Stimulated activated CD8-positive, alpha-beta memory T cell treated with anti-CD3 and anti-CD28 coated beads, Interleukin-4, amount 100 ng/mL, for 24 hours (primary cell): ENCODE measurements at places on chromosomes 3 and 15.

DNA sequence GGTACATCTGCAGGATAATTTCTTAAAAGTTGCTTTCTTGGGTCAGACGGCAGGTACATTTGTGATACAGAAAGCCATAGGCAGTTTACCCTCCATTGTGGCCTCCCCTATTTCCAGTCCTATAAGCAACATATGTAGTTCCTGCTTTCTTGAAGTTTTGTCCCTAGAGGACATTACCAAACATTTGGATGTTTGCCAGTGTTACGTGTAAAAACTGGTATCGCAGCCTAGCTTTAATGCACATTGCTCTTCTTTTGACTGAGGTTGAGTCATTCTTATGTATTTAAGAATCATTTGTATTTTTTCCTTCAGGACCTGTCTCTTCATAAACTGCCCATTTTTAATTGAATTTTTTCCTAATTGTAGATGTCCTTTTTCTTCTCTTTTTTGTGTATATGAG, 114.3 kb downstream of the DIPK2A start:
- DNase-seq, result no peak

- DNase-seq, result no peak
Observed at GRCh38 chr3:143731776-143732175, 116.5 kb downstream of the SLC9A9 start.

- DNase-seq, result no peak
Observed at GRCh38 chr3:119469418-119470189, 841 bp downstream of the POGLUT1 start.

DNA sequence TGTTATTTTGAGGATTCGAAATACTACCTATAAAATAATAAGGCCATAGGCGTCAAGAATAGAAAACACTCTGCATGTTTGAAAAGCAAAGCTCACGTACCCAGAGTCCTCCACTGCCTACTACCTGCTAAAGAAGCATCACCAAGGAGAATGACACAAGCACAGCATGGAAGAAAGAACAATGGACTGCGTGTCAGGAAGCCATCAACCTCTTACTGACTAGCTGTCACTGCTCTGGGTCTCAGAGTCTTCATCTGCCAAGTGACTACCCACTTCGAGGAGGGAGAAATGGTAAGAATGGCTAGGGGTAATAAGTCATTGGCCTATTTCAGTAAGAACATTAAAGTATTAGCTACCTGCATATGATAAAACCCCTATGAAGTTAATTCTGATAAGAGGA, 49.4 kb downstream of the CLASP2 start:
- DNase-seq, result no peak

DNA sequence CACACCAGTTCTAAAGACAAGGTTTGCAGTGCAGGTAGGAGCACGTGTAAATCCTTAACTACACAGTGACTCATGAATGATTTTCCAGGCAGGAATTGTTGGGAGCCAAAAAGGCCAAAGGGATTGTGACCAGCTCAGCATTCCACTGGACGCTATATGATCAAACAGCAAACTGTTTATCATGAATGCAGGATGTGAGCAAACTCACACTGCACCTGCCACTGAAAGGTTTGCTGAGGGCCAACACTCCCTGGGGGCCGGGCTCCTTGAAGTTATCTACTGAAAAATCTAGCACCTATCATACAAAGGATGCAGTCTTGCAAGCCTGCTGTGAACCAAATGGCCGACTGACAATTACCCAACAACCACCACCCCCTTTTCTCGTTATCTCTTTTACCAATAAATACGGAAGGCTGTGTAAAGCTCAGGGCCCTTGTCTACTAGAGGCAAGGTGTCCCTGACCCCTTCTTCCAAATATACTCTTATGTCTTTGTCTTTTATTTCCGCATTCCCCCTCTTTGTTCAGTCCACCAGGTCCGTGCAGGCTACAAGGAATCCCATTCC, 11.5 kb upstream of the DNASE1L3 start:
- no peak for DNase-seq

- no peak for DNase-seq
Observed at GRCh38 chr3:144028798-144029411, 57.3 kb downstream of the DIPK2A start.

- DNase-seq, result no peak
Observed at GRCh38 chr3:158456114-158456513, 114.9 kb upstream of the MLF1 start.

DNA sequence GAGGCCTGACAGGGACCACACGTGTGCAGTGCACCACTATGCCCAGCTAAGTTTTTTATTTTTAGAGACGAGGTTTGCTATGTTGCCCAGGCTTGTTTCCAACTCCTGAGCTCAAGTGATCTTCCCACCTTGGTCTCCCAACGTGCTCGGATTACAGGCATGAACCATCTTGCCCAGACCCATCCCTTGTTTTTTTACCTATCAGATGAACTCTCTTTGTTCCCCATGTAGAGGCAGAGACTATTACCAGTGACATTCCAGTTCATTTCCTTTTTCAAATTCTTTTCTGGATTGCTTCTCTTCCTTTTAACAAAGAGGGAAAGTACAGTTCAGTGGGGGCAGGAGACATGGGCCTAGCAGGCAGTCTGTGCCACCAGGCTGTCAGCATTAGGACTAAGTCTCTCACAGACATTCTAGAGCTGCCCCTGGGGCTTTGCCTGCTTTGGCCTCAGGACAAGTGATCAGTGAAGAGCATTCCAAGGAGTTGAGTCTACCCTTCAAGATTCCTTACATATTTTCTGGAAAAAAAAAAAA, 103.5 kb upstream of the SLC7A14 start:
- DNase-seq, result no peak

DNA sequence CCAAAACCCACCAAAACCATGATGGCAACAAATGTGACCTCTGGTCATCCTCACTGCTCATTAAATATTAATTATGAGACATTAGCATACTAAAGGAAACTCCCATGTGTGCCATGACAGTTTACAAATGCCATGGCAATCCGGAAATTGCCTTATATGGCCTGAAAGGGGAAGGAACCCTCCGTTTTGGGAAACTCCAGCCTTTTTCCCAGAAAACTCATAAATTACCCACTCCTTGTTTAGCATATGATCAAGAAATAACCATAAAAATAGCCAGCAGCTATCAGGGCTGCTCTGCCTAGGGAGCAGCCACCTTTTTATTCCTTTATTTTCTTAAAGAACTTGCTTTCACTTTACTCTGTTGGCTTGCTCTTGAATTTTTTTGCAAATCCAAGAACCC, 992.7 kb downstream of the NTRK3 start:
- no peak for DNase-seq

DNA sequence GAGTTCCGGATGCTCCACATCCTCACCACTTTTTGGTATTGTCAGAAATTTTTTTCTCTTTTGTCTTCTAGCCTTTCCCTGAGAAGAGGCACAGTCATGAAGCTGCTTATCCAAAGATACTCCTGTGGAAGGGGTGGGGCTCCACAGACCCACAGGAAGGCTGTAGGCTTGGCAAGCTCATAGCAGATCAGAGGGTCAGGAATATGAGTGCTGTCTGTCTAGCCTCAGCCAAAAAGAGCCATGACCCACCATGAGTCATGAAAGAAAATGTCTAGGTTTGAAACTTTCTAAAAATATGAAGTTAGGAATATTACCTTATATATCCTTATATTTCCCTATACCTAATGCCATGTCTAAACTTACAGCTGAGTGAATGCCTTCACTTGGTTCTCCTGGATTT, 118.2 kb upstream of the THBS1 start:
- DNase-seq, result no peak

DNA sequence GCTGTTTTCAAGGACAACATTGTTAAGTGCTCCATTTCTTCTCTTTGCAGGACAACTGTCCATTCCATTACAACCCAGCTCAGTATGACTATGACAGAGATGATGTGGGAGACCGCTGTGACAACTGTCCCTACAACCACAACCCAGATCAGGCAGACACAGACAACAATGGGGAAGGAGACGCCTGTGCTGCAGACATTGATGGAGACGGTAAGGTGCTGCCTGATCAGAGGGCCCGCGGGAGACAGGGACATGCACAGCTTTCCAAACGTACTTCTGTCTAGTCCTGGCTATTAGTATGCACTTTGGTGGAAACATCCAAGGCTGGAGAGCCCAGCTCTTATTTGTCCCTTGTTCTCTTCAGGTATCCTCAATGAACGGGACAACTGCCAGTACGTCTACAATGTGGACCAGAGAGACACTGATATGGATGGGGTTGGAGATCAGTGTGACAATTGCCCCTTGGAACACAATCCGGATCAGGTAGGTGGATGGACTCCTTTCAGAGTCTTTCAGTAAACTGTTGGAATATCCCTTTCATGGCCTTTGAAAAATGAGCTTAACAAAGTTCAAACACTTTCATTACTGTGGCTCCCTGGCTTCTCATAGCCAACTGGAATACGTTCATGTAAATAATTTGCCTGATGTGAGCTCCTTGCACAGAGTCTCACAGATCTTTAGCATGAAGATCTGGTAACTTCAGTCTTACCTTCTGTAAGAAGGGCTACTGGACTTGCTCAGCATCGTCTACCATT, 10.4 kb downstream of the THBS1 start:
- DNase-seq, result no peak

DNA sequence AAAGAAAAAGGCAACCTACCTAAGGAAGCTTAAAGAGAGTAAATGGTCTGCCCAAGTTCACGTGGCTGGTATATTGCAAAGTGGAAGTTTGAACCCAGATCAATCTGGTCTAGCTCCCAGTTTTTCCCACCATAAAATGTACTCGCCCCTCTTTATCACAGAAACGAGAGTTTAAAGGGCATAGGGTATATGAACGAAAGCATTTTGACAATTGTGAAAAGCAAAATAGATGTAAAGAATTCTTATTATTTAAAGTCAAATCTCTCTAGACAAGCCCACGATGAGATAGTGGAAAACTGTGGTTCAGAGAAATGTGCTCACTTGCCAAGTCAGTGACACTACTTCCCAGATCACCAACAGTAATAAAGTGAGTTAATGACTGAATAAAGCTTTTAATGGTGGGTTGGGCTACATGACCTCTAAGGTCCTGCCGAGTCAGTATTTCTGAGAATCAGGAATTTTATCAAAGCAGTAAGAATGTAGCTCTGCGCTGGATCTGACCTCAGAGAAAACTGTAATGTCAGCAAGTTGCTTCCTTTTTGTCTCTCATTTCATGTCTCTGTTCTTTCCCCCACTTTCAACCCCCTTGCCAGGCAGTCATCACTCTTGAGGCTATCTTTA, 23.3 kb upstream of the NEO1 start:
- DNase-seq, result no peak

DNA sequence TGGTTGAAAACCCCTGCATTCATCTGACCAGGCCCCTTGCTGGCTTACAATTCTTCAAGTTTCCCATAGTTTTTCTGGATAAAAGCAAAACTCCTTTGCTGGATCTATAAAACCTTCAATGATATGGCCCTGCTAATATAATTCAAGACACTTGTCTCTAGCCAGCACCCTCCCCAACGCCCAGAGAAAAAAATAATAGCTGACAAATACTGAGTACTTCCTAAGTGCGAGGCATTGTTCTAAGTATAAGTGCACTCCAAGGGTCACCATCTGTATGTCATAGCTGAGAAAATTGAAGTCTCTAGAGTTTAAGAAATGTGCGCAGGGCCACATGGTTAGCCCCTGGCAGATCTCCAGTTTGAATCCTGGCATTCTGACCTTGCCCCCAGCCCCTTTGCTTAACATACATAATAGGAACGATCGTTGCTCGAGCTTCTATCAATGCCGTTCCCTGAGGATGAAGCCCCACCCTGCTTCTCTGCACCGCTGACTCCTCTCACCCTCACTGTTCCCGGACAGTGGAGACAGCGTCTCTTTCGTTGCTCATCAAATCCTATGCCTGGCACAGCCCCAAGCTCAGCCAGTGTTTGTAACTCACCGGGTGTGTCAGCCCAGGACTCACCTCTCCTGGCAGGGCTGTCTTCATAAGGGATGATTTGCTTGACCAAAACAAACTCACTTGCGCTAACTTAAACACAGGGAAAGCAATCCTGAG, 377.1 kb upstream of the PROK2 start:
- no peak for DNase-seq

GRCh38 chr15:76576523-76577279, 240.1 kb downstream of the ISL2 start:
- no peak for DNase-seq

GRCh38 chr15:68210821-68211655, 5.9 kb upstream of the CALML4 start:
- peak; percentile 34 for DNase-seq

GRCh38 chr15:85974348-85974705, 105.3 kb upstream of the AGBL1 start:
- no peak for DNase-seq

DNA sequence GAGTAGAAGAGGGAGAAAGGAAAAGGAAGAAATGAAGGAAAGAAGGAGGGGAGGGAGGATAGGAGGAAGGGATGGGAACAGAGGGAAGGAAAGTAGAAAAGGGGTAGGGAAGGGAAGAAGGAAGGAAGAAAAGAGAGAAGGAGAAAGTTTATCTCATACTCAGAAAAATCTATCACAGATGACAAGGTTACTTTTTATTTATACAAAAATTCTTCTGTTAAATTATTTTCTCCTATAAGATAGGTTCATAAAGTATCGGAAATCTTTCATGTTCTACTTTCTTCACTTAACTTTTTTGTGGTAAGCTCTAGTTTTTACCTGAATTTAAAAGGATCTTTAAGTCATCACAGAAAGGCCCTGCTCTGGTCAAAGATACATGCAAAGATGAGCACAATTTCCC, 38.1 kb downstream of the SI start:
- DNase-seq, result no peak

DNA sequence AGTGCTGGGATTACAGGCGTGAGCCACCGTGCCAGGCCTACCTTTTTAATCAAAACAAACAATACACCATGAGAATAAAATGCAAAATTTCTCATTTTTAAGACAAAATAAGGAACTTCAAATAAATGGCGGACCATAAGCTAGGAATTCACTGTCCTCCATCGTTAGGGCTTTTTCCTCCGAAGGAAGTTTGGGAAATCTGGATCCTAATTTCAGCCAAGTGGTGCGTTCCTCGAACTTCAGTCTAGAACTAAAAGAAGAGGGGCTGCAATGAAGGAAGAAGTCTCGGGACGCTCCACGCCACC, 260 bp downstream of the EXD1 start:
- no peak for DNase-seq

DNA sequence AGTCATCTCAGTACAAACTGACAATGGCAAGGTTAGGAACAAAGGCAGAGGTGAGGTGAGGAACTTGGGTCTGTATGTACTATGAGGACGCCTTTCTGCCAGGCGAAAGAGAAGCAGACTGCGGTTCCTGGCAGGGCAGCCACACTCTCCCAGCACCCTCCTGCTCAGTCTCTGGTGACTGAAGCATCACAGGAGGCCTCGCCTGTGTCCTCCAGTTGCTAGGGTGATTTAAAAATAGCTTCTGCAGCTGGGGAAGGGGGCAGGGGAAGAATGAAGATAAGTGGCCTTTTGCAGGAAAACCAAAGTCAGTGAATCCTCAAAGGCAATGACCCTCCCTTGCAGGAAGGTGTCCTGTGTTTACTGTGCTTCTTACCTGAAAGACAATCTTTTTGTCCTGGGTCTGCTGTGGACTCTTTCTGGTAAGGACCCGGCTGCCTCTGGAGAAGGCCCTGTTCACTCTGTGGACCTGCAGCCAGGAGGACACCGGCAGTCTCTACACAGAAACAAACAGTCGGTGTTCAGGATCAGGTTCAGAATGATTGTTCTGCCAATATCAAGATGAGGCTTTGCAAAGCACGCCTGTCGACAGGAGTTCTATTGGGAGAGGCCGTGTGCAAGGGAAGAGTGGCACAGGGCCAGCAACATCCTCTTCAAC, 65.7 kb upstream of the DGKG start:
- DNase-seq, result no peak

GRCh38 chr15:78044407-78045155, 32.9 kb downstream of the TBC1D2B start:
- no peak for DNase-seq

- no peak for DNase-seq
Observed at GRCh38 chr3:160553827-160554226, 11.5 kb downstream of the KPNA4 start.
